ENCODE measurements at places on chromosomes 6 and 20.

DNA sequence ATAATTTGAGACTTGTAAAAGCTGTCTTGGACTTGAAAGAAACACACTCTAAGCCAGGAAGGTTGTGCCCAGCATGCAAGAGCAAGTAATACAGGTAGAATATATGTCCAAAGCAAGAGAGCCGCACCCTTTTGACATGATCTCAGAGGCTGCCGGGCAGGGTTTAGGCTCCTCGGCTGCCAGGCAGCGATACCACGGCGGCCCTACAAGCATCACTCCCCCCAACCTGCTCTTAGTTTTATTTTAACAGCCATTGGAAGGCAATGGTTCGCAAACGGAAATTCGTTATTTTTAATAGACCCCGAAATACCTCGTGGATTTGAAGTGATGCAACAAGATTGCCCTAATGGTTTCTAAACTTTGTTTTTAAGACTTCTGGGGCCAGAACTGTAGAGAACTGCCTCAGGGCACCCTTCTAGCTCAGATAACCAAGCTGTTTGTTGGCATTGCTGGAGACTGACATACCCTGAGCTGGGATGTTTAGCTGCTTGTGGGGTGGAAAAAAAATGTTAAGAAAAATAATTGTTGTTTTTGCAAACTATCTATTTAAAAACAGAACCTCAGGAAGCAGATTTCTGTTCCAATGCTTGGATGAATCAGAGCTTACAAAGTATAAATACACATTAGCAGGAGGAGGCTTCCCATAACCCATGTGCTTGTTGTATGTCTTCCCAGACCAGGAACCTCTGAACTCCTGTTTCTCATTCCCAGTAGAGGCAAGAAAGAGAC, 39.0 kb downstream of the JAG1 start:
- no peak for ATAC-seq

GRCh38 chr20:53379014-53379832, 214.4 kb downstream of the ZNF217 start:
- ATAC-seq = no peak

DNA sequence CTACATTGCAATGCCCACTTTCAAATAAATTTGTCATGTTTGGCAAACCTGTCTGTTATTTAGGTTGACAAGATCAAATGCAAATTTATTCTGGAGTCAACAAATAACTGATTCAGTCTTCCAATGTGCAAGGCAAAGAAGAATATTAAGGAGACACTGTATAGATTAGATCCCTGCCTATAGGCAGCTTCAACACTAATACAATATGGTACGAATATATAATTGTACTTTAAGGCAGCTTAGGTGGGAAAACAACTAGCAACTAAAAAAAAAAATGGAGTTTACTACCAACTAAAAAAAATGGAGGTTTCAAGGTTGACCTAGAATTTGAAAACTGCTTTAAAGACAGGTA, 1.7 kb upstream of the PHF10 start:
- no peak for ATAC-seq

DNA sequence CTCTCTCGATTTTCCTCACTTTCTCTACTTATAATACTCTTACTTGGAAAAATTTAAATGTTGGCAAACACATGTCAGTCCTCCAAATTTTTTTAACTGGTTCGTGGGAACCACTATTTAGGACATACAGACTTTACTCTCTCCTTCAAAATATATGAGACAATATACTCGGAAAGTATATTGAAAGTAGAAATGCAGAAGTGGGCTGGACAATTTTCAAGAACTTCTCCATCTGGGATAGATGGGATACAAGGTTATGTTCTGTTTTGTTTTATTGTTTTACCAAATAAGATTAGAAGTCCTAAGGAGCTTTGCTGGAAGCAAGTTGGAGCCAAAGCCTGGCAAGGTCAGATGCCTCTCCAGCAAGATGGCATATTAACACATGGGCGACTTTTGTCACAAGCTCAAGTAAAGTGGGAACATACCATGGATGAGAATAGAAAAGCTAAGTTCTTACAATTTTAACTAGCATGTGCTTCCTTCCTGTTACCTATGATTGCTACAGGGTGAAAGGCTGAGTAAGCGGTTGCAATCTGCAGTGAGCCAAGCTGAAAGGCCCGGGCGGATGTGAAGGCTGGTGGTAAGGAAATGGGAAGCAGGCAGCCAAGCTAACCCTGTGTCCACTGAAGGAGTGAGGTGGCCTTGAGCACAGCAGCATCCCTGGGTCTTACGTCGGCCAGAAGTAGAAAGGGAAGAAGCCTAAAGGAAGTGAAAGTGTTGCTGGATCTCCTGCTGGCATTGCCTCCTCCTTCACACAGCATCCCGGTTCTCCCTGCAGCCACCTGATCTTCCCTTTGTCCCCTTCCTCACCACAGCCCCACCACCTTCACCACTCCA, 7.1 kb downstream of the MAP3K5 start:
- ATAC-seq = peak; percentile 22

DNA sequence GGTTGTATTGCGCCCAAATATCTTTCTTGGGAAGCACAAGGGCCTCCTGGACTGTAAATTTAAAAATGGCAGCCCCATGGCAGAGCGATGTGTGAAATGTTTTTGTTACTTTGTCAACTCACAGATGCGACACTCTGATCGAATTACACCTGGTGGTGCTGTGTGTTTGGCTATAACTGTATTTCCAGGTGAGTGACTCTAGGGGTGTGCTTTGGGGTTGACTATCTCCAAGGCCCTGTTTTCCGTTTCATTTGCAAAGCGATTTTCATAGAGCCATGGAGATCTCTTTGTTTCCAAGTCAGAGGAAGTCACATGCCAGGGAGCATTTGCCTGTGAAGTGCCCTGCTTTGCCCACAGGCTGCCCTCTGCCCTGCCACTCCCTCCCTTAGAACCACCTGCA, 93.5 kb downstream of the CDC5L start:
- ATAC-seq = no peak

DNA sequence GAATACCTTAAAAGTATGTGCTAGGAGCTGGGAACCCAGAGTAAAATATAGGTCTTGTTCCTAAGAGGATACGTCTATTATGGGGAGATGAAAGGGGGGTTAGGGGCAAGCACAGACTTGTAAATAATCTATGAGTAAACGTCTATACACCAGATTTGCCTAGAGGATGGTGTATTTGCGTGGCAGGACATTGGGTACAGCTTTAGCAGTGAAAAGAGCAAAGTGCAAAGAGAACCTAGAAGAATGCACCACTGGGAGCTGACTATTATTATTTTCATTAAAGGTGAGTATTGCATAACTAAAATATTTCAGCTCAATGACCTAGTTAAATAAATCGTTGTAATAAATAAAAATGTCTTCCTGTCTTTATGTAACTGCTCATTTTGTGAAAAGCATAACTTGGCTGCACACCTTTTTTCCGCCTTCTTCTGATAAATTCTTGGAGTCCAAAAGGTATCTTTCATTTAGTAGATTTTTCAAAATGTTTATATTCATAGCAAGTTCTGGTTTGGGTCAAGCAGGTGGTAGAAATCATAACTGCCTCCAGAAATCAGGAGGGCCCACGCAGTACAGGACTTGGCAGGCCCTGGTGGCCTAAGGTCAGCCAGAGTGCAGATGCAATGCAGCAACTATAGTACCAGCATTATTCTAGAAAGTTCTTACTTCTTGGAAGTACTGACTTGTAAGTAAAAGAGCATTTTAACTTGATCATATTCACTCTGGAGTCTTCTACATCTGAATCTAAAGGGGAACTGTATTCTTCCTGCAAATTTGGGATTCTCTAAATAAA, 357.2 kb downstream of the PLCB1 start:
- ATAC-seq = no peak

DNA sequence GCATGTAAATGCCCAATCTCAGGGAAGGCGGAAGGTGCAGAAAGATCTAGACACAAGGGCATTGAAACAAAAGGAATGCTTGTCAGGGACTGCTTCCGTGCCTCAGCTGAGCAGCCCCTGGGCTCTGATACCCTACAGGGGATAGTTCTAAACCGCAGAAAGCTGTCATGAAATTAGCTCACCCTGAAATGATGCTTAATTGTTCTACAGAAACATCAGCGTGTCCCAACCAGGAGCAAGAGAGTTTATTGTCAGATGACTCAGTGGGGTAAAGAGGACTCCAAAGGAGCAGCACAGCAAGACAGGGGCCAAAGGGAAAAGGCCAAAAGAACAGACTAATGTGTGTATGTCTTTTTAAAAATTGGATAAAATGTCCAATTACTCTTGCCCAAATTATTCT, 258.4 kb upstream of the JARID2 start:
- no peak for ATAC-seq

GRCh38 chr6:25660512-25660911, 8.5 kb downstream of the SCGN start:
- peak; percentile 75 for ATAC-seq

DNA sequence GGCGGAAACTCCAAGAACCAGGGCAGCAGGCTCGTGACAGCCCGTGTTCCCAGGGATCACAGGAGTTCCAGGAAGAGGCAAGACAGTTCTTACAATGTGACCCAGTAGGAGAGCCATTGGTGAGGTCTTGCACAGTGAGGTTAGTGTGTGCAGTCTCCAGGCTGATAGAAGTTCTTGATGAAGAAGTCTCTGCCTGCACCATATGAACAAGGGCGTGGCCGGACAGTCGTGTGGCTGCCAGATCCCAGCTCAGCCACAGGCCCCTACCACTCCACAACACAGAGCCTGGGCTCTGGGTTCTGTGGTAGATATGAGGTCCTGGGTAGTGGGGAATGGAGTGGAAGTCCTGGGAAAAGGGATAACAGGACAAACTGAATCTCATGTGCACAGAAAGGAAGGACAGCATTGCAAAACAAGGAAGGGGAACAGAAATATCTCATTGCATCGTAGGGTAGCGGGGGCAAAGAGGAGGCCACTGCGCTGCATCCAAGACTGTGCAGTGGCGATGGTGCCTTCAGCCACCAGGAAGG, 65.2 kb downstream of the STX11 start:
- no peak for ATAC-seq

DNA sequence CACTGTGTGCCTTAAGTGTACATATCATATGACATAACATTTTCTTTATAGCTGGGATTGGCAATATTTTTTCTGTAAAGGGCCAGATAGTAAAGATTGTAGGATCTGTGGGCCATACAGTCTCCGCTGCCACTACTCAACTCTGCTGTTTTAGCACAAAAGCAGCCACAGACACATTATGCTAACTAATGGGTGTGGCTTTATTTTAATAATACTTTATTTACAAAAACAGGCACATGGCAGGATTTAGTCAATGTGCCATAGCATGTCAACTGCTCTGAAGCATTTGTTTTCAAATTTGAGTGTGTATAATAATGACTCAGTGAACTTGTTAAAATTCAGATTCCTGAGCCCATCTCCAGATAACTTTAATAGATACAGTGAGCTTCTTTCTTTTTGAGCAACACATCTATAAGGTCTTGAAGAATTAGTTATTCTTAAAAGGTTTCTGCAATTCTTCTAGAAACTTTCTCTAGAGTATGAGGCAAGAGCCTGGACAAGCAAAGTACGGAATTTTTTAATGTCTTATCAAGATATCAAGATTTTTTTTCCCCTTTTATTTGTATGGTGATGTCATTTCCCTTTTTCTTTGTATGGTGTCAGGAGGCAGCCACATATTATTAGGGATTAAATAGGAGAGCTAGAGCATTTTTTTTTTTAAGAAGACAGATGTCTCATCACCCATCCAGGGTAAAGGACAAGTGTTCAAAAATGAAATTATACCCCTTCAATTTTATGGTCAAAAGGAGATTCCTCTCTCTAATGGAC, 518.3 kb downstream of the DHX35 start:
- ATAC-seq = no peak

GRCh38 chr6:36771145-36771544, 68.1 kb downstream of the CPNE5 start:
- no peak for ATAC-seq
